ENCODE measurements at places on chromosomes 6 and 20.

GRCh38 chr6:89215391-89215790 lies 1.8 kb downstream of the GABRR1 start:
- DNase-seq, result no peak

- DNase-seq, result no peak
Measured at GRCh38 chr20:43389211-43389610, 68.5 kb upstream of the SRSF6 start.

DNA sequence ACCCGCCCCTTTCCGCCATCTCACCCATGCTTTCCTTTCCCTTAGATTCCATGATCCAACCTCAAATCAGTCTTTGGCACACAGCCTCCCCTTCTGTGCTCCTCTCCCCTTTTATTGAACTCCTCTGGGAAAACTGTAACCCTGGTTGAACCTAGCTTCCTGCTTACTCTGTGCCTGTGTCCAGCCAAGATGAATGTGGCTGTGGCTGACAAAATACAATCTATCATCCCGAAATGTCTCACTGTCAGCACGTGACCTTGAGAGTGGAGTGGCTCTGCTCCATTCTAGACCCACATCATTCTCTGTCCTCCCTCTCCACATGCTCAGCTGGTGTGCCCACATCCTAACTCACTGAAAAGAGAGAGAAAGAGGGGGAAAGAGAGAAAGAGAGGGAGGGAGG lies 11.0 kb downstream of the NCR2 start:
- no peak for DNase-seq

- DNase-seq, result no peak
Measured at GRCh38 chr20:24492031-24492607, 22.7 kb downstream of the SYNDIG1 start.

DNA sequence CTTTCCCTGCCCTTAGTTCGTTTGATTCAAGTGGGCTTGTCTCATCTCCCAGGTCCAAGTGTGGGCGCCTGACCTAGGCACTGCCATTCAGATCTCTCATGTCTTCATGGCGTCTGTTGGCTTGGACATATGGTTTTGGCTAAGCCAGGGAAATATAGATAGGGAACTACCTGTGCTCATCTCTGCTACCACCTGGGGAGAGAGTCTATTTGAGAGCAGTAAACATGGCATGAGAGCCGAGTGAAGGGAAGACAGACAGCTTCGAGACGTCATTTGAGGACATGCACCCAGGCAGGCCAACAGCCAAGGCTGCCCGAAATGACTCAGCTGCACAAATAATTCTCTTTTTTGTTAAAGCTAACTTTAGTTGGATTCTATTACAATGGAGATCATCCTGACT lies 370.7 kb upstream of the AGPAT4 start:
- no peak for DNase-seq

DNA sequence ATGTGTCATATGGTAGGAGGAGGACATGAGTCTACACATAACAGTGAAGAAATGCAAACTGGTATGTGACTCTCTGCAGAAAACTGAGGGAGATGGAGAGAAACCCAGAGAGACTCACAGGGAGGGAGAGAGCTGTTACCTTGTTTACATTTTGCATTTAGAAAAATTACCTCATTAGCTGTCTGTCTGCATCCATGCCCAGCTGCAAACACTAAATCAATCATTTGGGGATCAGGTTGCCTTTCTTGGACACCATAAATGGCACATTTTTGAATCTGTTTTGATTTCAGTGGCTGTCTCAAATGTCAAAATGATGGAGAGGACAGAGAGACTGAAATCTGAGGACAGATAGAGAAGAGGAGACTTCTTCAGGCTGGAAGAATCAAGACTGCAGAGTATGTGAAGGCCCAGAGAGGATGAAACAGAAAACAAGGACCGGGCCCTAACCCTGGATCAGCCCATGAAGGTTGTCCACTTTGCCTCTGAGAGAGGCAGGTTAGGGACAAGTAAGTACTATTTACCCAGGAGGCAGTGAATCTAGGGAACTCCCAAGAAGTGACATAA lies 92.2 kb downstream of the UNC5CL start:
- no peak for DNase-seq

DNA sequence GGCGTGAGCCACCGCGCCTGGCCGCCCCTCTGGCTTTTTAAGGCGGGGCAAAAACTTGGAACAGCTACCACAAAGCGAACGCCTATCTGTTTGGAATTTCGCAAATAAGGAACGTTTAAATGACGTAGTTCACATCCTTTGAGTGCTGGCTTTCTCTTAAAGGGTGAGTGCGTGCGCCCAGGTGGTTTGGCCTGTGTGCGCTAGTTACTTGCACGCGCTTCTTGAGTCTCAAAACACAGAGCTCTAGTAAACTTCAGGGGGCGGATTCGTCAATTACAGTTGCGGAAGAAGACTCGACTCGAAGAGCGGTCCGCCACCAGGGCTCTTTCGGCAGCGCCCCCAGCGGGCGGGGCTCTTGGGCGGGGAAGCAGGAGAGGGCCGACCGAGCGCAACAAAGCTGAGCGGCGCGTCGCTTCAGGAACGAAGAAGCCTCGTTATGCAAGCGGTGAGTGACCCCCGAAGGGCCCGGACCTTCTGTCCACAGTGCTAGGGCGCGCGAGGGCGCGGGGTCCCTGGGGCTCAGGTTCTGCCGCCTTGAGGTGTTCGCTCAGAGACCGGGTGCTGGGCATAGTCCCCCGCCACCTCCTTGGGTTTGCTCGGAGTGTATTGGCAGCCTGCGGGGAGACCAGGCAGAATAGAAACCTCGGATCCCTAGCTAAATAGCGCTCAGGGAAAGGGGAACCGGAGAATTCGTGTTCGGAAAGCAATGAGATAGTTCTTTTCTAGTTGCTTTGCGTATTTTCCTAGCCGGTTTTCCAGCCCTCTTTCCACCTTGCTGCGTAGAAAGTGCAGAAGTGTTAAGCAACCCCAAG lies at the start of gene SYCP2L:
TSS of gene SYCP2L (plus strand) at position 362 of the 812 bp plus-strand sequence. CDS start at position 437, 75 bp downstream.
- DNase-seq, result no peak

DNA sequence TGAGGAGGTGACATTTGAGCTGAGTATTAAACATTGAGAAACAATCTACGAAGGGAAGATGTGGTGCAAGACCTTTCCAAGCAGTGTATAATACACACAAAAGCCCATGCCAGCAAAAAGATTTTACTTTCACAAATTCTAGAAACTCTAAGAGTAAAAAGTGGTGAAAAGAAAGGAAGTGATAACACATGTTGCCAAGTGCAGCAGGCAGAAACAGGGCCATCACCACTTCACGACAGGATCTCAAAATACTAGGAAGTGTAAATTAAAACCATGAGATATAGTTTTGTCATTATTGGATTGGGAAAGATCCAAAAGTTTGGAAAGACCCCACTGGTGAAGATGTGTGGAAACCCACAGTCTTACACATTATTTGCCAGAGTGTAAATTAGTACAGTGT lies 1.7 kb upstream of the ENTPD6 start:
- no peak for DNase-seq

GRCh38 chr6:138774370-138774769 lies 801 bp downstream of the CCDC28A start:
- no peak for DNase-seq

GRCh38 chr6:56951049-56951831 lies 3.7 kb upstream of the BEND6 start:
- no peak for DNase-seq

DNA sequence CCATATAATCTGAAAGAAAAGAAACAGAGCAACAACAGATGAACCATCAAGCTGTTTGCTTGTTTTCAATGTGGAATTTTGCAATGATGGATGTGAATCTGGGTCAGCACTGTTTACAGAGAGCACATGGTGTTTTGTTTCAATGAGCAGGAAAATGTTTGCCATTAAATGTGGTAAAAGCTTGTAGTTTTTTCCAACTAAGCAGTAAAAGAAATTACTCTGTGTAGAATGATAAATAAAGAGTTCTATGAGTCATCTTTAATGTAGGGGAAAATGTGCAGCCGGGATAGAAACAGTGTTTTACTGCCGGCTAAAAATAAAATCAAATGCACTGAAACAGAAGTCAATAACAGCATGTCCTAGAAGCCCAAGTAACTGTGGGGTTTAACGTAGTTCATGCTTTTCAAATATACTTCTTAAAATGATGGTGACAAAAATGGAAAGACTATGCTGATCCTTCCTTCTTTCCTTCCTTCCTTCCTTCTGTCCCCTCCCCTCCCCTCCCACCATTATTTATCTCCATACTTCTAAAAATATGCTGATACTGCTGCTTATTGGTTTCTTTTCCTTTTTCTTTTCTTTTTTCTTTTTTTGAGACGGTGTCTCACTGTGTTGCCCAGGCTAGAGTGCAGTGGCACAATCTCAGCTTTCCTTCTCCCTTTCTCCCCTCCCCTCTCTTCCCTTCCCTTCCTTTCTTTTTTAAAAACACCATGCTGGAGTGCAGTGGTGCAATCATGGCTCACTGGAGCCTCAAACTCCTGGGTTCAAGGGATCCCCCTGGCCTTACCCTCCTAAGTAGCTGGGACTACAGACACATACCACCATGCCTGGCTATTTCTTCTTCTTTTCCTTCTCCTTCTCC lies 6.3 kb upstream of the NAA20 start:
- DNase-seq, result no peak

- peak; percentile 18 for DNase-seq
Measured at GRCh38 chr6:32195902-32196681, 3.6 kb upstream of the GPSM3 start.

- no peak for DNase-seq
Measured at GRCh38 chr6:149273318-149273717, 44.2 kb upstream of the TAB2 start.

DNA sequence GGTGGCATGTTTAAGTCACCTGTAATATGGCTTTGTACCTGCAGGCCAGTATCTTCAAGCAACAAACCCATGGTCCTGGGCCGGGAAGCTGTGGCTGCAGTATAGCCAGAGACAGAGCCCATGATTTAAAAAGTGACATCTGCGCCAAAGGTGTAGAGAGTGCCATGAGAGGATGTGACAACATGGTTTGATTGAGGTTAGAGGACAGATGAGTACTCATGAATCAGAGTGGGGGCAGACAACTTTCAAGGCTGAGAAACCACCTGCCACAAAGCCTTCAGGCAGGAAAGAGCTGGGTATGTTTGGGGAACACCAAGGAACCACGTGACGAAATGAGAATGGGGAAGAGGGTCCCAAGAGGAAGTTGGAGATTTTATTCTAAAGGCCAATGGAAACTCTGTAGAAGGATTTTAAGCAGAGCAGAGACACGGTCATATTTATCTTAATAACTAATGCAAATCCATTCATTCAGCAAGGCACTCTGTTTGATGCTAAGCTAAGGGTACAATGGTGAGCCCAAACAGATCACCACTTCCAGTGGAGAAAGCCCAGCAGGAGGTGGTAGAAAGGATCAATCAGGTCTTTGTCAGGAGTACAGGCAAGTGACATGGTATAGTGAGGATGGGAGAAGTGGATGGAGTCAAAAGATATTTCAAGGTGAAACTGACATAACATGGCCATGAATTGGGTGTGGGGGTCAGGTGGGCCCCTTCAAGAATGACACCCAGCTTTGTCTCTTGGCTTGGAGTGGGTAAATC lies 3.4 kb upstream of the MICAL1 start:
- DNase-seq, result no peak

GRCh38 chr6:167214206-167214605 lies 56.4 kb upstream of the GPR31 start:
- no peak for DNase-seq

Measured in activated T-helper 1 cell treated with anti-CD3 and anti-CD28 coated beads, Interleukin-2, amount 50 U/mL, for 16 hours (primary cell).